ENCODE measurements at places on chromosomes 7 and 10.
A peak's percentile ranks its signal among the peaks of the same experiment; 100 is the strongest.

- DNase-seq, result no peak
These were observed 30.3 kb upstream of the CREB3L2 start for GRCh38 chr7:138032186-138032585.

- peak; percentile 45 for DNase-seq
These were observed 30.2 kb upstream of the ABI1 start for GRCh38 chr10:26890956-26891355.

- no peak for DNase-seq
These were observed 473.1 kb upstream of the PODXL start for GRCh38 chr7:132029369-132030085.

GRCh38 chr7:1945558-1945957 lies 275.5 kb downstream of the ELFN1 start:
- no peak for DNase-seq

Data from naive thymus-derived CD4-positive, alpha-beta T cell (primary cell).